ENCODE measurements at places on chromosomes 3 and 15.

DNA sequence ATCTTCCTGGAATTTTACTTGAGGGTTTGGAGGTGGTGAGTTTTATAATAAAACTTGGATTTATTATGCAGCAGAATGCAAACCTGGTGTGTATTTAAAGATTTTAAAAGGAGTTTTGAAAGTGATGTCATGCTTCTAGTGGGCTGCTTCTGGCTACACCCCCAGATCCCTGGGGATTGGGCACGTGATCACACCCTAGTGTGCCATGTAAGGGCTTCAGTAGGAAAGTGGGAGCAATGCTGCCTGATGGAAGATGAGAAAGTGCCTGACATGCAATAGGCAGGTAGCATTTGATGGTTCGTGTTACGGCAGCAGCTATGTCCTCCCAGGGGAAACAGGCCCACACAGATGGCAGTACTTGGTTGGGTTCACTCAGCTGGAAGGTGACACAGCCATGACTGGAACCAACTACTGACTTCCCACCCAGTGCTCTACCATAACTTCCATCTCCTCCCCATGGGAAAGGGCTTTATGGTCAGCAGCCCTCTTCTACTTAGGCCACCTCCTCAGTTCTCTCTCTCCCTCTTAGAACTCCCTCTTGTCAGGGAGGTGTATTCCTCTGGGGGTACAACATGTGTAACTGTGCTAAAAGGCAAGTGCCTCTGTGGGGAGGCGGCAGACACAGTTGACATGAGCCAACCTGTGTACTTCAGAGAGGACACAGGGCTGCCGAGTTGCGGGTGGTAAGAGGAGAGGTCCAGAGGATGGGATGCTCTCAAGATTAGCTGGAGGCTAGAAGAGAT is 5.6 kb downstream of the ITPKA start:
- no peak for DNase-seq

DNA sequence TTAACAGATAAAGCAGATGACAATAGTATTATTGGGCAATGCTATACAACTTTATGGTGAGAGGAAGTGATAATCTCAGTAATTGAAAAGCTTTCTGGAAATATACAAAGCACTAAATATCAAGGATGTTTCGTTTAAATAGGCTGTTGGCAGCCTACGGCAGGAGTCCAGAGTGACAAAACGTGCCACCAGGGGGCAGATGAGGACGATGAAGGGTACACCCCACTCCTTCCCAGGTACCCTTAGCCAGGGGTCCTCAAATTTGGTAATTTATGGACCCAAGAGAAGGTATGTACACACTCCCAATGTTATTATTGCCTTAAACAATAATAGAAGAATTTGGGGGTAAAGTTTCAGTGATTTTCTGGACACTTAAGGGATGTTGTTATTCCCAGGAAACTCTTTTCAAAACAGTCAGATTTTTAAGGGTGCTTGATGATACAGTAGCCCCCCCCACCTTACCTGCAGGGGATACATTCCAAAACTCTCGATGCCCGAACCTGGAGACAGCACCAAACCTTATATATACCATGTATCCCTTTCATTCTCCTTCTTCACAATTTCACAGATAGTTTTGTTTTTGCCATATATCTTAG is 1.4 kb upstream of the MAGEL2 start:
- peak; percentile 19 for DNase-seq

DNA sequence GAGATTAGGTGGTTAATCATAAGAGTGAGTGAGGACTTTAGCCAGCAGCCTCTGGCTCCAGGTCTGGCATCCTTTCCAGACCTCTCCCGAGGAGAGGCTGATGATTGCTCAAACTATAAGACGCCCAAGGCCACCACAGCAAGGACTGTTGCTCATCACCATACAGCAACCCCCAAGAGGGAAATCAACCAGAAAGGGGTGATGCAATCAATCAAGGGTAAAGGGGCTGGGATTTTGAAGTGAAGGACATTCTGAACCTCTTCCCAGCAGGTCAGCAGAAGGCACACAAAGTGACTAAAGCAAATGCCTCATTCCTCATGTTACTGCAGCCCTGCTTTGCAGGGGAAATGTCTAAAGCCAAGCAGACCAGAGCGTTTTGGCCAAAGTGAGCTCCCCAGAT is 247.3 kb upstream of the IGF1R start:
- DNase-seq: no peak

DNA sequence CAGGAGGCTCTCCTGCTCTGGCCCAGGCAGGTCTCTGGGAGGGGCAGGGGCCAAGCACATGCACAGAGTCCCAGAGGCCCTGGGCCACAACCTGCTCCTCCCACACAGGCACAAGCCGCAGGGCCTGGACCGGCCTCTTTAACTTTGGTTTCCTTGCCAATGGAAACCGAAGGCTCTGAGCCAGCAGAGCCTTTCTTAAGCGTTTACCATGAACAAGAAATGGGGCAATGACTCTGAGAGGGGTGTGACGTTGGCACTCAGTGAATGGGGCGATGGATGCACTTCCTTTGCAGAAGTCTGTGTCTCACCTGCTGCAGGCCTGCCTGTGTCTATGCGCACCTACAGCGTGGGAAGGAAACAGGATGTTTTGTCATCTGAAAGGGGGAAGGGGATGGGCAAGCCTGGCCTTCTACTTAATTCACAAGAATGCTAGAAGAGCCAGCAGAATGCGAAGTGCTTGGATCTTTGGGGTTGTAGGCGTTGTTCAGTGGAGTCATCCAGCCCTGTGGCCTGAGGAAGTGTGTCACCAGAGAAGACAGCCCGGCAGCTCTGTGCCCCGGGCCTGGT is 41.8 kb downstream of the IFT122 start:
- no peak for DNase-seq

DNA sequence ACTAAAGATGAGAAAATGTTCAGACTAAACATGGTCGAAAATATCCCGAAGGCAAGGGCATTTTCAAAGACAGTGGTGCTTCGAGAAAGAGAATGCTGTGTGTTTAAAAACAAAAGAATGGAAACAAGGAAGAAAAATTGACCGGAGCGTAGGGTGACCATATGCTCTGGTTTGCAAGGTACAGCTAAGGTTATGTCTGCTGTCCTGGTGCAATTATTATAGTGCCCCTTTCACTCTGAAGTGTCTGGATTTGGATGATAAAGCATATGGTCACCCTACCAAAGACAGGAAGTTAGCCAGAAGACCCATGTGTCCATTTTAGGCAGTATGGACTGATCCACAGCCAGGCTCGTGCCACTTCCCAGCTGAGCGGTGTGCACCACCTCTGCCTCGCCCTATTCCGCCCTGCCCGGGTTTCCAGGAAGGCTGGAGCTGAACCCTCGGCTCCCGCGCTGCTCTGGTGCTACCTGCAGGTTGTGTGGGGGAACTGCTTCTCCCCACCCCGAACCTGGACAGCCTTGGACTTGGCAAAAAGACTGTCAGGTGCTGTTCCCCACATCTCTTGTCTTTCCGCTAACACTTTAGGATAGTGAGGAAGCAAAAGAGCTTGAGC is 25.2 kb downstream of the GOLGA6D start:
- DNase-seq: no peak

DNA sequence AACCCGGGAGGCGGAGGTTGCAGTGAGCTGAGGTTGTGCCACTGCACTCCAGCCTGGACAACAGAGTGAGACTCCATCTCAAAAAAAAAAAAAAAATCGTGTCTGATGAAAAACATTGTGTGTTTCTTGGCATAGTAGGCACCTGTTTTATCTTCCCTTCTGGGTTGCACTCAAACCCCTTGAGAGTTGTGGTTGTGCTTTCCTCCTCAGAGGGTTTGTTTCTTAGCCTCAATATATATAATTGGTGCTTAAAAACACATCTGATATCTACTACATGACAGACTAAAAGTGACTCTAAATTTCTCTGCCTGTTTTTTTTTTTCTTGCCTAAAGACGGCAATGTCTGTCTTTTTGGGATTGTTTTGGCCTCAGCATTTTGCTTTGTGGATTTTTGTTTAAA is 7.6 kb downstream of the NR1D2 start:
- DNase-seq: no peak

DNA sequence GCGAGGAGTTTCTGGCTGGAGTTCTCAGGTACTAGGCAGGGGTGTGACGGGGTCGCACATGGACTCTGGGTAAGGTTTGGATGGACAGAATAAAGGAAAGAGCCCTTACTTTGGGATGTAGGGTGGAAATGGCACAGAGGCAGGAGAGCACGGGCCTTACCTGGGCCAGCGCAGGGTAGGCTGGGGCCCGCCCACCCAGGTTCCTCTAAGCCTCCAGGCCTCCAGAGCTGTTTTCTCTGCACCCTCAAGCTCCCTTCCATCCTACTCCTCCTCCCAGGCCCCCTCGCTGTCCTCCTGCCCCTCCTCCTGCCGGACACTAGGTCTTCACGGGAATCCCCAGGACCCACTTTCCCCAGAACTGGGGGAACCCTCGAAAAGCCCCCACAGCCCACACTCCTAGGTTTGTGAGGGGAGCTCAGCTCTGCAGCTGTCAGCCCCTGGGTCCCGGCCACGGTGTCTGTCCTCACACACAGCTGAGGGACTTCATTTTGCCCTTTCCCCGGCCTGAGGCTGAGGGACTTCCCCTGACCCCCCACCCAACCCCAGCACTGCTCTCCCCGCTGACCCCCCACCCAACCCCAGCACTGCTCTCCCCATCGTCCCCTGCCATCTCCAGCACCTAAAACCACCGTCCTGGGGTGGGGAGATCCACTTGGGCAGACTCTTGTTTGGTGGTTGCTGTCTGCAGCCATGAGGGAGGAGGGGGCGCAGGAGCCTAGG is 53.0 kb upstream of the PCSK6 start:
- DNase-seq: no peak

GRCh38 chr15:89132611-89133507 is 44.6 kb downstream of the ABHD2 start:
- no peak for DNase-seq

- DNase-seq: no peak
These were observed 63.2 kb upstream of the SPPL2A start for GRCh38 chr15:50828610-50829206.

- peak; percentile 7 for DNase-seq
These were observed 738.8 kb upstream of the SGO1 start for GRCh38 chr3:20924646-20925385.

- DNase-seq: no peak
These were observed 134.7 kb downstream of the MAGI1 start for GRCh38 chr3:65904016-65904415.

GRCh38 chr3:194364652-194365434 is 4.7 kb downstream of the LRRC15 start:
- DNase-seq: peak; percentile 11

DNA sequence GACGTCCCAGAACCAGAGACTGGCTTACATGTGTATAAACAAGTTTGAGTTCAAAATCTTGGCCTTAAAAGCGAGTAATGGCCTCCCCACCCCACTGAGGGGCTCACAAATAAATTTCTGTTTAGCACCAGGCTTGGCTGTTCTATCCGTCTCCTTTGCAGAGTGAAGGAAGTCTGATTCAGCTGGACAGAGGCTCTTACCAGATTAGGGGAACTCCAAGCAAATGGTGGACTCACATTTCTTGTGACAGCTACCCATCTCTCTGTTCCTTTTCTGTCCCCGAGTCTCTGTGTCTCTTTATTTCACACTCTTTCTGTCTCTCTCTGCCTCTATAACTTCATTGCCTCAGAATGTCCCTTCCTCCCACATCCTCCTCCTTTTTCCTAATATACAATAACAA is 62.7 kb downstream of the DGKG start:
- DNase-seq: no peak

DNA sequence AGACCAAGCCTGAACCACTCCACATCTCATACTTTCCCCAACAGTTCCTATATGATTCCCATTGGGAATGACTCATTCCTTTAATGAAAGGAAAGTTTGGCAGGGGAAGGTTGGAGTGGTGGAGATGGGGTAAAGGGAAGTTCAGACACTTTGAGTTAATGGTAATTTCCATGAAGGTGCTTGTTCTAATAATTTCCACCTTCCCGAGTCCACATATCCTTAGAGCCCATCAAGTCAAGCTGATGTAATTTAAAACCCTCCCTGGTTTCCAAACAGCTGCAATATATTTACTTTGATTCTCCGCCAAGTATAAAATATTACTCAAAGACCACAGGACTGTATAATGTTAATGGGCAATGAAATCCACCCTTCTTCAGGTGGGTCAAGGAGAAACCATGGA is 95.0 kb upstream of the GALNT15 start:
- no peak for DNase-seq

DNA sequence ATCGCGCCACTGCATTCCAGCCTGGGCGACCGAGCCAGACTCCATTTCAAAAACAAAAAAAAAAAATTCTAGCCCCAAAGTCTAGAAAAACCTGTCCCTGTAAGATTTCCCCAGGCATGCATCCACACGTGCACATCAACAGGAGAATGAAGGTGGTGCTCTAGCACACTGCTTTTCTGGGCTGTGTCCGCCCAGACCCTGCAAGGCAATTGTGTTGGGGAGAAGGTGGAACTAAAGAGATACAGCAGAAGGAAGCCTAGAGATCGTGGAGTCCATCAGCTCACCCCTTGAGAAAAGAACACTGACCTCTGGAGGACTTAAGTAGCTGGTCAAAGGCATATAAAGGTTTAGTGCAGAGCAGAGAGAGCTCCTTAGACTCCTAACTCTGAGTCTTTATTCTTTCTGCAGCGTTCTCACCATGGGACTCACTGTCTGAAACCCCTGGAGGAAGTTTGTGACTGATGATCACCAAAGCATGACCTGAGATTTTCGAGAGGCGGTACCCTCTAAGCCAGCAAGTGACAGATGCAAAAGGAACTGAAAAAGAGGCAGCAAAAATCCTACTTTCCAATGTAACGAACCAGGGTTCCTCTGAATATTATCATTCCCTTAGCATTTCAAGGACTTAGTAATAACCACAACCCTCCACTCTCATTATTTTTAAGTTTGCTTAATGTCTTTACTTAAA is 179.8 kb downstream of the MEX3B start:
- DNase-seq: no peak

DNA sequence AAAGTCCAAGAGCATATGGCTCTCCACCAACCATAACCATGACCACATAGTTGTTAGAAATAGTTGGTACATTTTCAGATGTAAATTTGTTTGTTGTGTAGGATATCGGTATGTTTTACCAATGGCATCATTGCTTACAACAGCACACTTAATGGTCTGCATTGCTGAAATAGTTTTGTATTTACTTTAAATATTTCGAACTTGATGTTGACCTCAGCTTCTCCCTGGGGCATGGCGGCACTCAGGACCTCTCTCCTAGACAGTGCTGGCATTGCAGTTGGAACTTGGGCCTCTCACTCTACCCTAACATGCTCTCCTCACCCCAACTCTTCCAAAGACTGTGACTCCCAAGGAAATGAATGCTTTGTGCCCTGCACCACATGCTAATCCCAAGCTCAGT is 5.0 kb downstream of the SLC22A13 start:
- DNase-seq: no peak

DNA sequence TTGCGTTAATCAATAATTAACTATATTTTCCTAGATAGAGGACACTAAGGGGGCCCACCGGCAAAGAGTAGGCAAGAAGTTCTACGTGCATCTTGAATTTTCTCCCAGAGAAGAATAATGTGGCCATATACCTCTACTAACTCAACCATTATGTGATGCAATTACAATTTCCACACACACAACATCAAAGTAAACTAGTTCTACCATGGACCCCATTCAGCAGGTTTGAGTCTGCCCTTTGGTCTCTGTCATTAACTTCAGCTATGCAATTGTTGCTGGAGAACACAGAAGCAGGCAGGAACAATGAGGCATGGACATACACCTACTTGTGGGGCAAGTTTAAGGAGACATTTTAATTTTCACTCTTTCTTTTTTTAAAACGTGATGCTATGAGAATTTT is 705.9 kb downstream of the PDCD6IP start:
- no peak for DNase-seq
